ENCODE measurements at places on chromosomes 1 and 21.

- no peak for DNase-seq
Measured at GRCh38 chr1:116277840-116278540, 95.1 kb upstream of the ATP1A1 start.

GRCh38 chr1:224503161-224504118 is 68.8 kb upstream of the WDR26 start:
- DNase-seq, result peak; percentile 80

DNA sequence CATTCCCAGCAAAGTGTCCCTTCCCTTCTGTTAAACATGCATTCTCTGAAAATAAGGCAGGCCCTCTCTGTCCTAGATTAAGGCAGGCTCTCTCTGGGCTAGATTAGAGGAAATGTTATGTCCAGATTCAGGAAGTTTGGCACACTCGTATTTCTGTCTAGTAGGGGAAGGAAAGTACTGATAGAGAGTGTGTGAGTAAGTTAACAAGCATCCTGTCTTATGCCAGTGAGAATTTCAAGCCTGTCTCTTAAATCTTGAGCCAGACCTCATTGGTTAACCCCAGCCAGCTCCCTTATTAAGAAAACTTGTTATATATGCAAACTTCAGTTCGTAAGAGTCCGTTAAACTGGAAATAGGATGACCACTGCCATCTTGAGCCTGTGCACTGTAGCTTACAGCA is 31.6 kb downstream of the IGSF5 start:
- no peak for DNase-seq

GRCh38 chr1:84996846-84997666 is at the start of gene MCOLN2:
MCOLN2 (minus strand) TSS chr1:84997113; CDS start chr1:84996872, 241 bp downstream.
- no peak for DNase-seq

- DNase-seq, result no peak
Measured at GRCh38 chr1:223150443-223150842, 7.4 kb upstream of the TLR5 start.

Measured in GM04504 (cell line).